ENCODE measurements at places on chromosomes 16 and 17.

DNA sequence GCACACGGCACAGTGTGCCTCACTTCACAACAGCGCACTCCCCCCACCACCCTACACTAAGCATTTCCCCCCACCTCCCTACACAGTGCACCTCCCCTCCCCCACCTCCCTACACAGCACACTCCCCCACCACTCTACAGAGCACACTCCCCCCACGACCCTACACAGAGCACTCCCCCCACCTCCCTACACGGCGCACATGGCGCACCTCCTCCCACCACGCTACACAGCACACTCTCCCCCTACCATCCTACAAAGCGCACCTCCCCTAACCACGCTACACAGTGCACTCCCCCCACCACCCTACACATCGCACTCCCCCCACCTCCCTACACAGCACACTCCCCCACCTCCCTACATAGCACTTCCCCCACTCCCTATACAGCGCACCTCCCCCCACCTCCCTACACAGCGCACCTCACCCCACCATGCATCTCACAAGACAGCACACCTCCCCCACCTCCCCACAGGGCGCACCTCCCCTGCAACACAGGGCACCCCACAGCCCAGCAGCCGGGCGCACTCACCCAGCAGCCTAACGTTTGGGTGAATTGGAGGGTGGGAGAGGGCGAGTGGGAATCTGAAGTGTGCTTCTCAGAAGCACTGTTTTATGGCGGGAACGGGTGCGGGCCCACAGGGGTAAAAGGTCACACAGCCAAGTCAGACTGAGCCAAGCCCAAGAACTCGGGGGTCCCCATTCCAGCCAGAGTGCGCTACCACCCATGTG, 10.3 kb downstream of the KNOP1 start:
- DNase-seq: no peak

DNA sequence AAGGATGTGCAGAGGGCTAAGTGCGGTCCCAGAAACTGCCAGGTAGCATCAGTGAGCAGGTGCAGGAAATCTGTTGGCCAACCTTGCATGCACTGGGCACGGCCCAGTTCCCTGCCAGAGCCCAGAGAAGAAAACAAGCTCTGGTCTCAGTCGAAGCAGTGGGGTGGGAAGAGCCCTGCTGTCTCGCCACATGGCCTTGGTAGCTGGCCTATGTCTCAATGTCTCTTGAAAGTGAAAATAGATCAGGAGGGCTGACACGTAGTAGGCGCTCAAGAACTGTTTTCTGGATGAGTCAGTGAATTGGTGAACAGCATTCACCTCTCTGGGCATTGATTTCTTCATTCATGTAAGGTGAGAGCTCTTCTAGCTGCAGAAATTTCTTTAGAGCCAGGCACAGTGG, 90.4 kb downstream of the MARF1 start:
- DNase-seq: no peak

- peak; percentile 64 for DNase-seq
These were observed 24.6 kb downstream of the GPT2 start for GRCh38 chr16:46908540-46909372.

- no peak for DNase-seq
These were observed 808.1 kb upstream of the RBFOX1 start for GRCh38 chr16:6524501-6524900.

DNA sequence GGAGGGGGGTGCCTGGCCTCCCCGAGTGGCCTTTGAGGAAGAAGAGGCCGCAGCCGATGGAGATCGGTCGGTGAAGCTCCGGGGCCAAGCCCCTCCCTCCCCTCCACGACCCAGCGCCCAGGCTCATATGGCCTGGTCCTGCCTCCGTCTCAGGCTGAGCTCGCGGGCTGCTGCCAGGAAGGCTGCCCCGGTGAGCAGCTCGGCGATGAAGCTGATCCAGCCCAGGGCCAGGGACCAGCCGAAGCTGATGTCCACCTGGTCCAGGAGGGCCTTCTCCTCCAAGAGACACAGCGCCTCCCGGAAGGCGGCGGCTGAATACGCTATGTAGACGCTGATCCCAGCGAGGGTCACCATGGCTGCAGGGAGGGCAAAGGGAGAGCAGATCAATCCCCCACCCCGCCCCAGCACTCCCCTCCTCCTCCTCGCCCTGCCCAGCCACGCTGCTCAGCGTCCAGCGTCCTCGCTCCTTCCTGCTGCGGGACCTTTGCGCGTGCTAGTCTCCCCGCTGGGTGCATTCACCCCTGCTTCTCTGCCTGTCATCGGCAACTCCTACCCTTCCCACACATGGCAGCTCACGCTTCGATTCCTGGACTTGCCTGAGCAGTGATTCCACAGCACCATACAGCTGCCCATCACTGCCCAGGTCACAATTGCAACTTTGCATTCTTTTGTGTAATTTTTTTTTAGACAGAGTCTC, 20.5 kb downstream of the TMEM114 start:
- DNase-seq: no peak

GRCh38 chr17:74295625-74296547, 21.9 kb downstream of the DNAI2 start:
- DNase-seq: peak; percentile 88

- DNase-seq: no peak
These were observed 574.4 kb downstream of the MAF start for GRCh38 chr16:79026117-79026516.

GRCh38 chr17:48834973-48835372, 4.1 kb downstream of the CALCOCO2 start:
- no peak for DNase-seq

GRCh38 chr16:85029408-85029784, 1.8 kb downstream of the KIAA0513 start:
- peak; percentile 73 for DNase-seq

DNA sequence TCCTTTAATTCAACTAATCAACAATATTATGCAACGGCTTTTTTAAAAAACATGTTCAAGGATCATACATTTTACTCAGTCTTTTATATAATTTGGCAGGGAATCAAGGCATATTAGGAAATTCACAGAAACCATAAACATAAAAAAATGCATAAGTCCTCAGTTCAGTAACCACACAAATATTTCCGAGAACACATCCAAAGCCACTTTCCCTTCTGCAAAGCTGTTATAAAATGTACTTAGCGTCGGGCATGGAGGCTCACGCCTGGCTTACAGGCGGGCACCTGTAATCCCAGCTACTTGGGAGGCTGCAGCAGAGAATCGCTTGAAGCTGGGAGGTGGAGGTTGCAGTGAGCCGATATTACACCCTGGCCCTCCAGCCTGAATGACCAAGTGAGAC, 9.7 kb upstream of the ZC3H7A start:
- no peak for DNase-seq

- no peak for DNase-seq
These were observed 19.3 kb downstream of the IL4R start for GRCh38 chr16:27333104-27333503.

DNA sequence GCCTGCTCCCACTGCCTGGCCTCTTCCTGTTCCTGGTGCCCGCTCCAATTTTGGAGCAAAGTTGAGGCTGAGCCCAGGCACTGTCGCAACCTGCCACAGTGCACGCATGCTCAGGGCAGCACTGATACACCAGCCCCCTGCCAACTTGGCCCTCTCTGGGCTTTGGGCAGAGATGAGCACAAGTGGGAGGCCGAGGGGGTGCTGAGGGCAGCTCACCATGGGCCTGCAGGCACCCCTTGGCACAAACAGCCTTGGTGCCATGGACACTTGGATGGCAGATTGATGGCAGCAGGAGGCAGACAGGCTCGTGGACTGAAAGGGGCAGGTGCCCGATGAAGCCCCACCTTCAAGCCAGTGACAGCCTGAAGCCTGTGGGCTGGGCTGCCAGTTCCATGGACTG, 42.9 kb downstream of the PIGL start:
- no peak for DNase-seq

DNA sequence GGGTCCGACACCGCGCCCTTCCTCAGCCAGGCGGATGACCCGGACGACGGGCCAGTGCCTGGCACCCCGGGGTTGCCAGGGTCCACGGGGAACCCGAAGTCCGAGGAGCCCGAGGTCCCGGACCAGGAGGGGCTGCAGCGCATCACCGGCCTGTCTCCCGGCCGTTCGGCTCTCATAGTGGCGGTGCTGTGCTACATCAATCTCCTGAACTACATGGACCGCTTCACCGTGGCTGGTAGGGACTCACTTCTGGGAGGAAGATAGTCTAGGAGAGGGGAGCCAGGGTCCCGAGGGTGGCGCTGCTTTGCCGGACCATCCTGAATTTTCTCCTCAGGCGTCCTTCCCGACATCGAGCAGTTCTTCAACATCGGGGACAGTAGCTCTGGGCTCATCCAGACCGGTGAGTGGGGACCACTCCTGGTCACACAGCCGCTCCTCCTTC, 601 bp downstream of the SPNS1 start:
- no peak for DNase-seq

DNA sequence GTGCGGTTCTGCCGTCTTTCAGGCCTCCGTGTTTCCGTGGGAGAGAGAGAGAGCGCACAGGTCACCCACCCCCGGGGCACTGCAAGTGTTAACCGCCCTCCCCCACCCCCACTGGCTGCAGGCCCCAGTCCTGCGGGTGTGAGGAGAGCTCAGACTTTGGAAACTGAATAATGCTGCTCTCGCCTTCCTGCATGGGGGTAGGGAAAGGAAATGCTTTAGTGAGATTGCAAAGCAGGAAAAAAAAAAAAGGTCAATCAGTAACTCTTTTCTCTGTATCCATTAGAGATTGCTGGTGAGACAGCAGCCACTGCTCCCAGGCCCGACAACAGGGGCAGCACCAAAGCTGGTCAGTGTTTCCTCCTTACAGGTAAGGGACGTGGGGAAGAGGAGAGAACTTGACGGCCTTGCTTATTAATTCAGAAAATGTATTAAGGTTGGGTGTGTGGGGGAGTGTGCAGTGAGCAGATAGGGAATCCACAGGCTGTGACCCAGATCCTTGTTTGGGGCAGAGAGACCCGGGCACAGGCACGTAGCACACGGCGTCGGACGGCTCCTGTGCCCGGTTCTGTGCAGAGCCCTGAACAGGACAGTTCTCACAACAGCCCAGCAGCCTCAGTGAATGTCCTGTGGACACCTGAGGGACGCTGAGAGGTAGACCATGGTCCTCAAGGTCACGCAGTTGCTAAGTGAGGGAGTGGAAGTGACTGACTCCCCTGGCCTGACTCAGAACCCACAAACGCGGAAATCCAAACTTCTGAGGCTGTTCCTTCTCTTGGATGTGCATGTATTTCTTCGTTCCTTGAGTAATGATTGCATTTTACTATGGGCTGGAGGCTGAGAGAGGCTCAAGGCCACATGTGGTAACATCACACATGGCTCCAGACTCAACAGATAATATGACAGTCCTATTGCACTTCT, 156.5 kb downstream of the FOXL1 start:
- DNase-seq: no peak

DNA sequence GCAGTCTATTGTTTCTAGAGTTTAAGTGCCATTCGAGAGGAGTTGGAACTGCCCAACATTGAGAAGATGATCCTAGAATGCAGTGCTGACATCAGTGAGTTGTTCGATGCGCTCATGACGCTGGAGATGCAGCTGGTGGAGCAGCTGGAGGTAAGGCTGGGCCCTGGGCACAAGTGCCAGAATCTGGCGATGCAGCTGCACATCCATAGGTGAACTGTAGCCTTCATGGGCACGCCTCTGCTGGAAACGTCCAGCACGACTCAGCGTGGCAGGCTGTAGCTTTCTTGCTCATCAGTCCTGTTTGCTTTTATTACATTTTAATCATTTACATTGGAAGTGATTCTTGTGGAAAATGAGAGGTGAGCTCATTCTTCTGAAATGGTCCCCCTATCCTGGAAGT, 31.7 kb downstream of the DRC3 start:
- DNase-seq: no peak

DNA sequence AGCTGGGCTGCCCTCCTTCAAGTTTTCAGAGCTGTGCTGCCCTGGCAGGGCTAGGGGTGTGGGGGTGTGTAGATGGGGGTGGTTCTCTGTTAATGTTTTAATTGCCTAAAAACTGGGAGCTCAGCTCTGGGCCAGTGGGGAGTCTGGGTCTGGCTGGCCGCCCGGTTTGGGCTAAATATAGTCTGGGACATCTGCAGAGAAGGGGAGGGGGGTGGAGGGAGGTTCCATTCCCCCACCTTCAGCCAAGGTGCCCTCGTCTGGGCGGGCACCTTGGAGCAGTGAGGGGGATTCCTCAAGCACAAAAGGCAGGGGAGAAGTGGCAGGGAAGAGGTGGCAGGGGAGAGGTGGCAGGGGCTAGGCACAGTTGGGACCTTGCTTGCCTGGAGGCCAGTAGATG, 13.0 kb downstream of the RARA start:
- DNase-seq: peak; percentile 72

- DNase-seq: no peak
These were observed 817.9 kb upstream of the SOX9 start for GRCh38 chr17:71302721-71303549.

DNA sequence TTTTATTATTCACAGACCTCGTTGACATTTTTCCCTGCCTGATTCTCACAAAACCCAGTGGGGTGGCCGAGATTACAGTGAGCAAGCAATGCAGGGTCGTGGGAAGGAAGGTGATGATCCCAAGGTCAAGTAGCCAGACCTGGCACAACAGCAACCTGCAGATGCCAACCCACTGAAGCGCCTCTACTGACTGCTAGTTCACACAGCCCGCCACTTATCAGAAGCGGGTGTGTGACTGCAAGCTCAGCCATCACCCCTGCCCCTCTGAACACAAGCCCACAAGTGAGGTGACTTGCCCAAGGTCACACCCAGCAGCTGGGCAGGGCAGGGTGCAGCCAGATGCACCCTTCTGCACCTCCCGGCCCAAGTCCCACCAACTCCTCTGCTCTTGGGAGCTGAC, 7.1 kb downstream of the TFAP4 start:
- DNase-seq: no peak

DNA sequence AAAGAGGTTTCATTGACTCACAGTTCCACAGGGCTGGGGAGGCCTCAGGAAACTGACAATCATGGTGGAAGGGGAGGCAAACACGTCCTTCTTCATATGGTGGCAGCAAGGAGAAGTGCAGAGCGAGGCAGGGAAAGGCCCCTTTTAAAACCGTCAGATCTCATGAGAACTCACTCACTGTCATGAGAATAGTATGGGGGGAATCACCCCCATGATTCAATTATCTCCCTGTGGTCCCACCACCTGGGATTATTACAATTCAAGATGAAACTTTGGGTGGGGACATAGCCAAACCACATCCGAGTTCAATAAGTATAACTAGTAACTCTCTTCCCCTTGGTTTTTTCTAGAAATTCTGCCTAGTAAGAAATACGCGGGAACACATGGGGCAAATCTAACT, 94.9 kb downstream of the AXIN2 start:
- DNase-seq: no peak

- DNase-seq: no peak
These were observed 44.0 kb downstream of the GPRC5B start for GRCh38 chr16:19840524-19841110.

DNA sequence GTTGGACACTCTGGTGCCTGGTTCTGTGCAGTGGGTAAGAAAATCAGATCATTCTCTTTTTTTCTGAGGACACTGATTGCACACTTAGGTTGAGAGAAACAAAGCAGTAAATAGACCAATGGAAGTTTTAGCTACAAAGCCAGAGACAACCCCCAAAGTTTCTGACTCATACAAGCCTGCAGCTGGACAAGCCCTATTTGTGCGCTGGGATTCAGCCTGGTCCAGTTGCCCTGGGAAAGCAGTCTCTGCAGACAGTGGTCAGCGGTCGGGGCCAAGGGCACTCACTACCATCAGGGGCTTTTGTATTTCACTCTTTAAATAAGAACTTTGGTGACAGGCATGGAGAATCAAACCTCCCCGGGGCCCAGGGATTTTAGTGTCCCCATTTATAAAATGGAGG, 6.0 kb upstream of the RHBDL3 start:
- peak; percentile 61 for DNase-seq

- no peak for DNase-seq
These were observed 69.6 kb upstream of the HS3ST3A1 start for GRCh38 chr17:13671341-13671740.

- DNase-seq: no peak
These were observed 16.5 kb downstream of the PSME3IP1 start for GRCh38 chr16:57169327-57169726.
